ENCODE measurements at places on chromosomes 6 and 20.

DNA sequence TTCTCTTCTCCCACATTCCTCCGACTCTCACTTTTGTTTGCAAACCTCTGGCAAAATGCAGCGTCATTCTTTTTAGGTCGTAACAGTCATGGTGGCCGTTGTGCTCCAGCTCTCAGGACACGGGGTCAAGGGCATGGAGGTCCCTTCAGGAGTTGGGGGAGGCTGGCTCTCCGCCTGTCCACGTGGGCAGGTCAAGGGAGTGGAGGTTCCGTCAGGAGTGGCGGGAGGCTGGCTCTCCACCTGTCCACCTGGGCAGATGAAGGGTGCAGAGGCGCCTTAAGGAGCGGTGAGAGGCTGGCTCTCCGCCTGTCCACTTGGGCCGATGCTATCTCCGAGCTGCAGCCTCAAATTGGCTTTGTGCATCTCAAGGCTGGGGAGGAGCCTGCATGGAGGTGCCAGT is 98.0 kb downstream of the ERMARD start:
- no peak for DNase-seq

DNA sequence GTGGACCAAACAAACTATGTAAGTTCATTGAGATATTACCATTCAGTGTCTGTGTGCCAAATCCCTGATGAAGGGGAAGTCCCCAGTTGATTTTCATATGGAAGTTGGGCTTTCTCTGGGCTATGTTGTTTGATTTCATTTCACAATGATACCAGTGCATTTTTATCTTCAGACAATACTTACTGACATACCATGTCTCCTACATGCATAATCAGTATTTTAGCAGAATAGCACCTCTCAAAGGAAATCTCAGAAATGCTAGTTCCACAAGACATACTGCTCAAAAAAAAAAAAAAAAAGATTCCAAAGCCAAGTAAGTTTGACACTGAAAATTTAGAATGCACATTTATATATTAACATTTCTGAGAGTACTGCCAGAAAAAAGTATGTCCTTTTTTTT is 168.8 kb upstream of the RNF217 start:
- DNase-seq, result no peak

DNA sequence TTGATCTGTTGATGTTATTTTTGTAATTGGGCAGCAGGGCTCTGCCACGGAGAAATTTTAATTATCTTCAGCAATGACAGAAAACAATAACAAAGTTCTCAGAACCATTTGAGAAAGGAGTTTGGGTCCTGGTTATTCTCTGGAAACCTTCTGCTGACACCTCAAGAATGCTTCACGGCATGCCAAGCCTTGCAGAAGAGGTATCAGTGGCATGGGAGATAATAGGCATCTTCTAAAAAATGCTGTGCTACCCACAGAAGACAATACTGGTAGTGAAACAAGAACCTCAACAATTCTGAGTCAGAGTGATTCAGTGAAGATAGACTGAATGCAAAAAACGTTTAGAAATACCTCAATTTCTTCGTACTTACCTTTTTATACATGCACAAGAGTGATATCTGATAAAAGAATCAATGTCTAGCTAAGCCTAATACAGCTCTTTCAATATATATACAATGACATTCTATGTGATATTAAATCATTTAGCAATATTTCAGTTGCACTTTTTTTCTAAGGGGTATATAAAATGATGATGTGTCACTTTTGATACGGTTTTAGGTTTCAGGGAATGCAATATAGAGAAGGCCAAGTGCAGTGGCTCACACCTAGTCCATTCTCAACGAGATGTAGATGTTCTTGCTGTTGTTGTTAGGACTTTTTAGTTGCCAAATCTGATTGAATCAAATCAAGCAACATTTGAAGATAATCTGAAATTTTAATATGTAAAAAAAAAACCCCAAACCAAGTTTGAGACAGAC is 110.4 kb upstream of the COL21A1 start:
- DNase-seq, result no peak

DNA sequence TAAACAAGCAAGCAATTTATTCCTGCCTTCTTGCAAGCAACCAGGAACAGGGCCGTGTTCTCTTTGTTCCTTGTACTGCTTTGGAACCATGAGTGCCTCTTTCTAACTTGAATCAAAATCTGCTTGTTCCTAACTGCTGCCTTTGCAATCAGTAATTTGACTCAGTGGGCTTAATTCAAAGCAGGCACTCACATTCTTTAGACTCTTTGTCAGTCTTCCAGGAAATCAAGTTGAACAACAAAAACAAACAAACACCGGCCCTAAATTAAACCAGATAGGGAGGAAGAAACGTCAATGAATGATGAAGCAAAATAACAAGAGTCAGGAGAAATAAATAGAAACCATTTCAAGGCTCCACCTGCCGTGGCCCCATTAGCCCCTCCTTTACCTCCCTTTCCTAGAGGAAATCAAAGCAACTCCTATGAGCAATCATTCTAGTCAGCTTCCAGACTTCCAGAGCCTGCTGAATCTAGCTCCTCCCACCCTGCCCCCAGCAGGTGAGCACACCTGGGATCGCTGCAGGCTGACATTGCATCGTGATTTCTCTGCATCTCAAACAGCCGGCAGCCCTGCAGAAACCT is 582.2 kb upstream of the FLRT3 start:
- DNase-seq, result no peak

DNA sequence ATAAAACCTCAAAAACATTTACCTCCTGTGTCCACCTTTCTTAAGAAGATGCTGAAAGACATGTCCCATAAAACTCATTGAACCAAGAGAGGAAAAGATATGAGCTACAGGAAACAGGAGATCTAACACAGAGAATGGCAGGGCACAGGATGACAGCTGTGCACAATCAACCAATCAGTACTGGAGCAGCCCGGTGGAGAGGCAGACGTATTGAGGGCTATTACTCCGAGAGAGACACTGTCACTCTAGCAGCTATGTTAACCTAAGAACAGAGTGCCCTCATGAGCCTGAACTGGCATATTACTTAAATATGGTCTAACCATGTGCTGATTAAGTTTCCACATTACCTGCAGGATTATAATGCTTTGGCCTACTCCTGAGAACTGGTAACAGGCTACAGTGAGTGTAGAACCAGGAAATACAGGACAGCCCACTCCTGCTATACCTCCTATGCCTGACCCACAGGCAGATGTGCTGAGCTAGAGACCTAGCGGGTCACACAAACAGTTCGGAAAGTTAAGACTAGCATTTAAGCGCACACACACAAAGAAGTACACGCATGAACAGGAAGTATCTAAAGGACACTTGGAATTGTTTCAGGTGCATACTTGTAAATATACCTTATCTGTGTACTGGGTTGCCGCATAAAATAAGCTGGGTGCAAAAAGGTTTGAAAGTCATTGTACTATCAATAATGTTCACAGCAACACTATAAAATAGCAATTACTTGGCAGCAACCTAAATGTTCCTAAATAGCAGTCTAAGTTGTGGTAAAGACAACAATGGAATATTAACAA is 199.3 kb upstream of the SHLD1 start:
- no peak for DNase-seq

DNA sequence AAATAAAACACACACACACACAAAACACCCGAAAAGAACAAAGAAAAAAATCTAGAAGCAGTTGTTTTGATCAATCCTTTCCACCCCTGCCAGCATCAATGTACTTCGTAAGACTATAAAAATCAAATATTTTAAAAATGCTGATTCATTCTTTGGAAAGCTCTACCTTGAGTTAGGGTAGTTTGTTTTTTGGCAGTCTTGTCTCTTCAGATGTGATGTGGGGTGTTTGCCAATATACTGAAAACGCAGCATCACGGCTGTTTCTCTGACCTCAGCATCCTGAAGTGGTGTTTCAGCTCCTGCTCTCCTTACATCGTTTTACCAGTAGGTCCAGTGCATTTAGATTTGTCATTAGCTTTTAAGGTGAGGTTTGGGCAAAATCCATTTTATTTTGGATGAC is 526.0 kb downstream of the UTRN start:
- DNase-seq, result no peak

DNA sequence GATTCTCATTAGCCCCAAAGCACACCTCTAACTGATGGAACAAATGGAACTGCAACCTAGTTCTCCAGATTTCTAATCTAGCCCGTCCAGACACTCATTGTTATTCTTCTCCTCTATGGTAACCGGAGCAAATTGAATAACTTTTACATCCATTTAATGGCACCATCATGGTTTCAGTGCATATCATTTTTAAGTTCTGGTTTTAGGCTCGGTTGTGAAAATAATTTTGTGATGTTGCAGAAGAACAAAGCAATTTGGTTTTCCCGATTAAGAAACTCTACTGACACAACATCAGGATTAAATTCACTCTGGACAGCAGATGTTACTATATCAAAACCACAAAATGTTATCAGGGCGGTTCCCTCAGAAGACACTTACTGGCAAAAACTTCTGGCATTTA is 42.5 kb upstream of the HBS1L start:
- DNase-seq, result no peak

DNA sequence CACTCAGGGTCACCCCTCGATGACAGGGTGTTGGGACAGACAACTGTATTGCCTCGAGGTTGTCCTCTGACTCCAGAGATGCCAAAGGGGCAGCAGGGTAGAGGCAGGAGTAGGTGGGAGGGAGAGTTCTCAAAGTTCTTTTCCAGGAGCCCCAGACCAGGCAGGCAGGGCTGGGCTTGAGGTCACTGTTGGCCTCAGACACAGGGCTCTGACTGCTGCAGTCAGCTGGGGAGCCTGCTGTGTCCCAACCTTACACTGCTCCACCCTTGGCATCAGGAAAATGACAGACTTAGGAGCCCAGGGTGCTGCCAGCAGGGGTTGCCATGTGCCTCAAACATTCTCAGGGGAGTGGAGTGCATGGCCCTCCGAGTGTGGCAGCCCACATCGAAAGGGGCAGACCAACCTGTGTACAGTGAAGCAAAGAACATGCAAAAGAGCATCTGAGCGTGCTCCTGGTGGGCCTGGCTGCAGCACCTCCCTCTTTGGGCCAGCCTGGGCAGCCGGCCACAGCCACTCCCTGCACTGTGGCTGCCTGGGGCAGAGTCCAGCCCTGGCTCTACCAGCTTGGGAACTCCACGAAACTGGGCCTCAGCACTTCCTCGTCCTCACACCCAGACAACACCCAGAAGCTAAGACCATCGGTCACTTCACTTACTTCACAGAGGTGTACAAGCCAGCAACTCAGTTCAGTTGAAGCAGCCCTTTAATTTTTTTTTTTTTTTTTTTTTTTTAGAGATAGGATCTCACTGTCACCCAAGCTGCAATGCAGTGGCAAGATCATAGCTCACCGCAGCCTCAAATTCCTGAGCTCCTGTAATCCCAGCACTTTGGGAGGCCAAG is 24.0 kb downstream of the C6orf132 start:
- no peak for DNase-seq

DNA sequence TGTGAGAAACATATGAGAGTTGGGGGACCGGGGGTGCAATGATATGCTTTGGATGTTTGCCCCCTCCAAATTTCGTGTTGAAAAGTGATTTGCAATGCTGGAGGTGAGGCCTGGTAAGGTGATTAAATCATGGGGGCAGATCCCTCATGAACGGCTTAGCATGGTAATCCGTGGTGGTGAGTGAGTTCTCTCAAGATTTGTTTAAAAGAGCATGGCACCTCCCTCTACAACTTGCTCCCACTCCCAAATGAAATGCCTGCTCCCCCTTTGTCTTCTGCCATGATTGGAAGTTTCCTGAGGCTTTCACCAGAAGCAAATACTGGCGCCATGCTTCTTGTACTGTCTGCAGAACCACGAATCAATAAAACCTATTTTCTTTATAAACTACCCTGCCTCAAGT is 2.5 kb downstream of the DEK start:
- no peak for DNase-seq

DNA sequence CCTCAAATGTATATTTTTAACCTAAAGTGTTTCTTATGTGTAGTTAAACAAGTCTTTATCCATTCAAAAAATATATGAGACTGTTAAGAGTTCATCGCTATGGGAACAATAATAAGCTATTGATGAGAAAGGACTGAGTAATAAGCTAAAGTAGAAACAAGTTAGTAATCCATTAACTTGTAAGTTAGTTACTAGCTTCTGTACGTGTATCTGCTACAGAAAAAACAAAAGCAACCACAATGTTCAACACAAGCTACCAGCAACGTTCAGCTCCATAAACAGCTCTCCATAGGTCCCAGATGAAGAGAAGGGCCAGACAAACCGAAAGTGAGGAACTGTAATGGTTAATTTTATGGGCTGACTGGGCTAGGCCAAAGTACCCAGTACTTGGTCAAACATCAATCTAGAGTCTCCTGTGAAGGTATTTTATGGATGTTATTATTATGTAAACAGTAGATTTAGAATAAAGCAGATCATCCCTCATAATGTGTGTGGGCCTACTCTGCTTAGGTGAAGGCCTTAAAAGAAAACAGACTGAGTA is 33.8 kb upstream of the FAM135A start:
- no peak for DNase-seq

- DNase-seq, result no peak
Observed at GRCh38 chr20:17663040-17663399, 19.0 kb downstream of the RRBP1 start.

DNA sequence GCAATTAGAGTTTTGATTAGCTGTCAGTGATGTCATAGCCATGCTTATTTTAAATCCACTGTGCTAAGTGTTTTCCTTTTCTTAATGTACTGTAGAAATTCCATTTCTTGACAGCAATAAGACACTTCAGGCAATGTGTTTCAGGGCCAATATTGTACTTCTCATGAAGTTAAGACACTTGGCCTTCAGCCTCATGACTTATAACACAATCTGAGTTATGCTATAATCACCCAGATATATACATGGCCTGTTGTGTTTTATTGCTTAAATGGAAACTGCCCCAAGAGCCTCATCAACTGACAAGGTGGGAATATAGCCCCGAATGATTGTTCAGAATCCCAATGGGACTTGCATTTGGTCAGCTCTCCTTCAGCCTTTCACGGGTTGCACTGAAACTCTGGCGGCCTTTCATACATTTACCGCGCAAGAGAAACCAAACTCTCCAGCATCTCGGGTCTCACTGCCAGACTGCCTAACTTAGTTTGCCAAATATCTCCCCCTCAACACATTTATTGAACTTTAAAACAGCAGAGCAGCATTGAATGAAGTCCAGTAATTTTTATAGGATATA is 44.2 kb upstream of the TBX18 start:
- DNase-seq, result no peak

- no peak for DNase-seq
Observed at GRCh38 chr6:22448291-22448711, 121.1 kb upstream of the HDGFL1 start.

DNA sequence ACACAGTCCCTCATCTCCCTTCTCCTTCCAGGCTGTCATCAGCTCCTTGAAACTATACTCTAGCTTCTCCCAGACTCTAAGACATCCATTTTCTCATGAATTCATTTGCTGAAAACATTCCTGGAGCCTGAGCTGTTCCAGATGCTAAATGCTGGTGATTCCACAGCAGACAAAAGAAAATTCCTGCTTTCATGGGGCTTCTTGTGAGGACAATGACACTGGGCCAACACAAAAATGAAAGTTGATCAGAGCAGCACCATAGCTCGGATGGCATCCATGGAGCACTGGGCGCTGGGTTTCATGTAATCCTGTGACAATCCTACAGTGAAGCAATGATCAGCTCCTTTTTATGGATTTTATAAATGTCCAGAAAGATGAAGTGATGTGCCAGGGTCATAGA is 47.4 kb upstream of the STX16 start:
- DNase-seq, result no peak
